ENCODE measurements at places on chromosomes 5 and 9. TPM values are rescaled to one million over a fixed set of nuclear protein-coding genes. Genes with fewer than 3 reads are reported as not detected.

- no peak for DNase-seq
These were observed 3.4 kb downstream of the SKP2 start for GRCh38 chr5:36155291-36155690.

DNA sequence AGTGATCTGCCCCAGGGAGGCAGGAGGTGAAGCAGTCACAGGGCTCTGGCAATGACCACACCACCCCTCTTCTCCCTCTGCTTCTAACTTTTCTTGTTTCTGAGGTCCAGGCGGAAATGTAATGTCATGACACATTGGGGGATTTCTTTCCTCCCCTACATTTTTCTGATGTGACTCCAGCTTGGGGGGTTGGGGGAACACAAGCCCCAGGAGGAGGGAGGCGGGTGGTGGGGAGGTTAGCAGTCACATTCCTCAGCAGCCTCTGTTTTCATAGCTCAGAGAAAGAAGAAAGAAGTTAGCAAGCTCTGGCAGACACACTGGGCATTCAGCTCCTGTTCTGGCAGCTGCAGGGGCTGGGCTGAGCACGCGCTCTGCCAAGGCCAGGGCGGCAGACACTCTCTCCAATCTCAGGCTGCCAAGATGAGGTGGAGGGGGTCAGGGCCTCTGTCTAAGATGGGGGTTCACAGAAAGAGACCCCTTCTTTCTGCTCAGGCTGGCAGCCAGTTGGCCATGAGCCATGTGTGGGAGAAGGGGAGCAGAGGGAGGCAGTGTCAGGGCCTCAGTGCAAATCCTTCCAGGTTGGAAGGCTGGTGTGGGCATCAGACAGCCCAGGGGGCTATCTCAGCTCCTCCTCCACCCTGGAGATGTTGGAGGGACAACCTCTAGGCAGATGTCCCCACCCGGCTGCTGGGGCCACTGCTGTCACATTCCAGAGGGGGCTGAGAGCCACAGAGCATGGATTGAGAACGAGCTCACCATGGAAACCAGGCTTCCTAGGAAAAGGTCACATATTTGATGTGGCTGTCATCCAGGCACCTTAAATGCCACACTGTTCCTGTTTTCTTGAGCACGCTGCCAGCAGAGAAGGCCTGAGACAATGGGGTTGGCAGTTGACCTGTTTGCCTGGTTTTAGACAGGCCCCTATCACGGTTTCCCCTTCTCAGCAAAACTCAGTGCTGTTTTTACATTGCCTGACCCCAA, 20.1 kb upstream of the PFDN1 start:
- DNase-seq, result no peak

NDST1 gene
- polyA plus RNA-seq, result 51.9 TPM

GRCh38 chr9:34513567-34514214, 9.1 kb downstream of the ENHO start:
- DNase-seq, result no peak

DNA sequence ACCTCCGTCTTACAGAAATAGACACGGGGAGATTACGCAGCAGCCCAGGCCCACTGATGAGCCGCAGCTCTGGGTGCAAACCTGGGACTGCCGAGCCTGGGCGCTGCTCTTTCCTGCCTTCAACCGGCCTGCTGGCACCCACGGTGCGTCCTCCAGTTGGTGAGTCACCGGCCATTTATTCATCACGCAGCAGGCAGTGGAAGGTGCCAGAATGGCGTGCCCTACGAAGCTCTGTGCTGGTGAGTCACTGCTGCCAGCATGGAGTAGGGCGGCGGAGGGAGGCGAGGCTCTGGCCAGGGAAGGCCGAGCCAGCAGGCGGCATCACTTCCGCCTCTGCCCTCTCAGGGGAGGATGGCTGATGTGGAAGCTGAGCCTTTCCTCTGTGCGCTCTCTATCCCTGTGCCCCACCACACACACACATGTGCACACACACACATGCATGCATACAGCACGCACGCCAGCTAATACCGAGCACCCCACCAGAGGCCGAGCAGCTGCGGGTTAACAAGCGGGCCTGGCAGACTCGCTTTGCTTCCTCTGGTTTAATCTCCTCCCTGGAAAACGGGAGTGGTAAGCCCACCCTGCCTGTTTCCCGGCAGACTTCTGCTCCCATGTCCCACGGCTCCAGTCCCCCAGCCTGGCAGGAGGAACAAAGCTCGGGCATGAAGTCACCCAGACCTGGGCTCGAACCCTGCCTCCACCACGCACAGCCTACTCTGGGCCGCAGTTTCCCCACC, 39.2 kb downstream of the OLFM1 start:
- DNase-seq, result no peak

DNA sequence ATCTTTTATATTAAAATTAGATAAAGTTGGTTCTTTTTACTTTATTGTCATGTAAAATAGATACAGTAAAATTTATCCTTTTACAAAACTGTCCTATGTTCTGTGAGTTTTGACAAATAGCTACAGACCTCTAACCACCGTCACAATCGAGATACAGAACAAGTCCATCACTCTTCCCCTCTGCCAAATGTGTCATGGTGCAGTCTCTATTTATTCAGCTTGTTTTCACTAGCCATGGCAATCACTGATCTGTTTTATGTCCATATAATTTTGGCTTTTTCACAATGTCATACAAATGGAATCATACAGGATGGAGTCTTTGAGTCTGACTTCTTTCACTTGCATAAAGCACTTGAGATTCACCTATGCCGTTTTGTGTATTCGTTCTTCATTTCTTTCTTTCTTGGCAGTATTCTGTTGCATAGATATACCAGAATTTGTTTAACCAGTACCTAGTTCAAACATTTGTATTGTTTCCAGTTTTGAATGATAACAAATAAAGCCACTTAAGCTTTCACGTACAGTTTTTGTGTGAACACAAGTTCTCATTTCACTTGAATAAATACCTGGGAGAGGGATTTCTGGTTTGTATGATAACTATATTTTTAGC, 273.2 kb upstream of the MPDZ start:
- no peak for DNase-seq
